ENCODE measurements at places on chromosomes 3 and 15.

- DNase-seq, result no peak
Measured at GRCh38 chr3:52400275-52400793, 44.6 kb downstream of the SEMA3G start.

- peak; percentile 79 for DNase-seq
Measured at GRCh38 chr15:99509686-99510461, 55.9 kb upstream of the MEF2A start.

DNA sequence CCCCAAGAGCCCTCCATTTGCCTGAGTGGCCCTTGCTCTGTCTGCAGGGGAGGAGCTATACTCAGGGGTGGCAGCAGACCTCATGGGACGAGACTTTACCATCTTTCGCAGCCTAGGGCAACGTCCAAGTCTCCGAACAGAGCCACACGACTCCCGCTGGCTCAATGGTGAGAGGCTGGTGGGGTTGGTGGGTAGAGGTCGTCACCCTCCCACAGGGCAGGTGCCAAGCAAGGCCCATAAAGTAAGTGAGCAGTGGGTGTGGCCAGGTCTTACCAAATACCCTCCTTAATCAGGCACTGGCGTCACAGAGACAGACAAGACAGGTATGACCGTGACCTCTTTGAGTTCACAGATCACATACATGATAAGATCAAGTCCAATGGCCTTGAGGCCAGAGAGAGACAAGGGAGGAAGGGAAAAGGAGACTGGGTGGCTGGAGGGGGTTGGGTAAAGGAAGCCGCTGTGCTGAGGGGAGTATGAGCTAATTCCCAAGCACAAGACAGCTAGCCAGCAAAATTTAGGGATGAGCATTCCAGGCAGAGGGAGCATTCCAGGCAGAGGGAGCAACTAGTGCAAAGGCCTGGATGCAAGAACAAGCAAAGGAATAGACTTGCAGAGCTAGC is 2.5 kb downstream of the SEMA3B start:
- DNase-seq, result no peak

- no peak for DNase-seq
Measured at GRCh38 chr3:60582288-60582687, 669.0 kb downstream of the FHIT start.

DNA sequence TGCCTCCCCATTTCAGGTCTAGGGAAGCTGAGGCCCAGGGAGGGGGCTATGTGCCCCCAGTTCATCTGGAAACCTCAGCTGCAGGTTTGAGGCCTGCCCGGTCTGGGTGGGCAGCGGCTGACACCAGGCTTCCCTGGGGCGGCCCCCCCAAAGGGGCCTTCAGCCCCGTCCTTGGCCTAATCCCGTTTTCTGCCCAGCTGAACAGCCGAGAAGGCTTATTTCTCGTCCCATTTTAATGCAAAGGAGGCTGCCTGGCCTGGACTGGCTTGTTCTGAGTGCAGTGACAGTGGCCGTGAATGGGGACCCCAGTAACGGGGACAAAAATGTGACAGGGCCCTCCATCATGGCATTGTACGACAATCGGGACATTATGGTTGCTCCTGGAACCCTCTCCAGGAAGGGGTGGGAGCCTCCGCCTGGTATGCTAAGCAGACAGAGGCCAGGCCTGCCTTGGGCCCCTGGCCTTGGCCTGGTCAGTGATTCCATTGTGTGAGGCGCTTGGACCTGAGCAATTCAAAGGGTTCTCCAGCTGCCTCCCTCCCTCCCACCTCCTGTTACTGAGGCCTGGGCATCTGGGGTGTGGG is 93.9 kb downstream of the WNT7A start:
- DNase-seq, result no peak

- DNase-seq, result no peak
Measured at GRCh38 chr3:38949994-38950393, 101.8 kb downstream of the SCN11A start.

GRCh38 chr15:66753687-66754377 is 51.8 kb downstream of the SMAD6 start:
- no peak for DNase-seq

GRCh38 chr3:186210852-186211500 is 102.1 kb upstream of the ETV5 start:
- no peak for DNase-seq

DNA sequence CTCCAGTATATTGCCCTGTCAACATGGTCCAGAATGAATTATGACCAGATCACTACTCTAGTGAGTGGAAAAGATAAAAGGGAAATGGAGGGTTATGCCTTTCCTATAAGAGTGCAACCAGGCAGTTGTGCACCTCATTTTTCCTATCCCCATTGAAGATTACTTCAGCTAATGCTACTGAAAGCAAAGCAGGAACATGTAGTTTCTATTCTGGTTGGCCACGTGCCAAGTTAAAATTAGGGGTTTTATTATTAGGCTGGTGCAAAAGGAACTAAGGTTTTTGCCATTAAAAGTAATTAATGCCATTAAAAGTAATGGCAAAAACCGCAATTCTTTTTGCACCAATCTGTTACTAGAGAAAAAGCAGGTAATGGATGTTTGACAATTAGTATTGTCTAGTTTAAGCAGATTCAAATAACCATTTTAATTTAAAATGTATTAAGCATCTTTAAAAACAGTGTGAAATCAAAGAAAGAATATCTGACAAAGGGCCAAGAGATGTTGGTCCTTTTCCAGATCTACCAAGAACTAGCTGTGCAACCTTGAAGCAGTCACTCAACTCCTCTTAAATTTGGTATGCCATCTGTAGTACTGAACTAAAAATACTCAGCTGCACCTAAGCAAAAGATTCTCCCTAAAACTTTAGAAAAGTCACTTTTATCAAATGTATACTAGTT is 567.5 kb upstream of the CCDC54 start:
- peak; percentile 42 for DNase-seq

DNA sequence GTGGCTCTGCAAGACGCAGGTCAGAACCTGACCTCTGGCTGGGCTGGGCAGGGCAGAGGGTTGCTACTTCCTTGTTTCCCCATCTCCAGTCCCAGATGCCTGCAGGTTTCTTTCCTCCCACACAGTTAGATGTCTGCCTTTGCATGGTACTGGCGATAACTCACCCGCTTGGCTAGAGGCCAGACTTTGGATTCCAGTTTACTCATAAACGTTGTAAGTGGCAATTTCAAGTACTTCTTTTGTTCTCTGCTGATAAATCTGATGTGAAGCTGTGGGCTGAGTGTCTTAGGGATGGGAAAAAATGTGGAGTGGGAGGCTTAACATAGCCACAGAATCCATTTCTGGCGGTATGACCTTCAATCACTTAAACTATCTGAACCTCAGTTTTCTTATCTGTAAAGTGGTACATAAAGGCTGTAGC is 194.2 kb downstream of the EBLN2 start:
- DNase-seq, result no peak

DNA sequence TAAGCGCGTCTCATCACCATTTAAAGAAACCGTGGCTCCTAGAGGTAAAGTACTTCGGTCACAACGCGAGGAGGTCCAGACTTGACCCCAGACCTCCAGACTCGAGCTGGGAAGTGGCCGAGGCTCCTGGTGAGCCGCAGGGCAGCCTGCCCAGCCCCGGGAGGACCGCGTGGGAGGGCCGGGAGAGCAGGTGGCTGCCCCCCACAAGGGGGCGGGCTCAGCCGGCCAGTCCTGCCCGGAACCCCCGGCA is at the start of gene SLC27A2:
TSS of gene SLC27A2 (plus strand) at position 228 of the 250 bp plus-strand sequence. CDS start 232 bp downstream, outside the sequence.
- DNase-seq, result no peak

DNA sequence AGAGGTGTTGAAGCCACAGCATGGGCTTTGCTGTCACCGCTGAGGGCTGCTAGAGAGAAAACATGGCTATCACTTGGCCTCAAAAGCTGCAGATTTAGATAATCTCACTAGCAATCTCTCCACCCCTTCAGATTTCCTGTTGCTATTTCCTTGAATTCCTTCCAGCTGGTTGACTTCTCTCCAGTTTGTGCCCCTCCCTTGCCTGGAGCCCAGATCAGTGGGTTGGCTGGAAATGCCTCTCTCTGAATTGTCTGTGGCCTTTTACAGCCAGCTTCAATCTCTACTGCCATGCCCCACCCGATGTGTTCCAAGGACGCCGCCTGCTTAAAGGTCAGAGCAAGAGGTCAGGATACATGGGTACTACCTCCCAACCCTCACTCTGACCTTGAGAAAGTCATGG is 294.1 kb downstream of the NTRK3 start:
- no peak for DNase-seq

- peak; percentile 78 for DNase-seq
Measured at GRCh38 chr3:109023656-109024254, 70.1 kb upstream of the GUCA1C start.

- DNase-seq, result no peak
Measured at GRCh38 chr15:38879909-38880471, 315.4 kb upstream of the RASGRP1 start.

DNA sequence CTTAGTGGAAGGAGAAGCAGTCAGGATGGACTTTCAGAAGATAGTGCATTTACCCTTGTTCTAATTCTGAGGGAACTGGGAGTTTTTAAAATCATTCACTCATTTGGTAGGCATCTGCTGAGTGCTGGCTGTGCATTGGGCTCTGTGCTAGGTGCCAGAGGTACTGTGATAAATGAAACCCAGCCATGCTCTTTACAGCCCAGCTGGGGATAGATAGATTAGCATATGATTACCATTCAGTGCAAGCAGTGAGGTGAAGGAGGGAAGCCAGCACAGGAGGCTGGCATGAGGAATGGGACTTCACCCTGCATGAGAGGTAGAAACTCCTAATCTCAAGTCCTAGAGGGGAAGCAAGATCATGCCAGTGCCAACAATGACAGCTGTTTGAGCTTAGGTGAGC is 361.9 kb upstream of the TRIM42 start:
- DNase-seq, result no peak

DNA sequence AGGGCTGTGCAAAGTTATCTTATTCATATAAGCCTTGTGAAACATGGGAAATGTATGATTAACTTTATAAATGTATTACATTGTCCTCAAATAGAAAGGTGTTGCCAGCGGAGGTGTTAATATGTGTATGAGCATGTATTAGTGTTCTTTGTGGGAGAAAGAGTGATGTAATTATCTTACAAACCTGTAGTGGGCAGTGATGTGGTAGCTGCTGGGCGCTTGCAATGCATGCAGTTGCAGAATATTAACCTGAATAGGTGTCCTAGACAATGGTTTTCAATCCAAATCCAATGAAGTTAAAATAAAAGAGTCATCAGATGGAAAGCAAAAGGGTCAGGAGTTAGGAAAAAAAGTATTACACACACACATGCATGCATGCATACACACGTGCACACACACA is 881.3 kb upstream of the CADM2 start:
- no peak for DNase-seq

DNA sequence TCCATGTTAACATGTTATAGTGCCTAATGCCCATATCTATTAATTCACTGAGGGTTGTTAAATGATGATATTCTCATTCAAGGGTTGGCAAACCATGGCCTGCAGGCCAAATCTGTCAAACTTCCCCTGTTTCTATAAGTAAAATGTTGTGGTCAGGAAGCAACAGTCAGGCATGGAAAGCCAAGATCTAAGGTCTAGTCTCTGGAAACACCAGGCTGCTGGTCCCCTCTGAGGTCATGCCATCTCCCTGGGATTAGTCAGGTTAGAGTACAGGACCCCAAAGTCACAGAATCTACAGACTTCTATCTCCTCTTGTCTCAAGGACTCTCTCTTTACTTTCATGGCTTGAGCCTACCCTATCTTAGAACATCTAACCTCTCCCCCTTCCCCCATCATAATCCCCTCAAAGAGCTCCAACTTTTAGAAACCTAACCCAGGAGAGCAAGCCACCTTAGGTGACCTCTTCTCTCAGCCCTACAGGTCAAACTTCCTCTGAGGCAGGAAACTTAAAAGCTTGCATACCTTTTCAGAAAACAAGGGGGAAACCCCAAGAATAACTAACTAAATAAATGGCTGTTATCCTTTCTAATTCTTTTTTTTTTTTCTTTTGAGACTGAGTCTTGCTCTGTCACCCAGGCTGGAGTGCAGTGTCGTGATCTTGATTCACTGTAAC is 15.3 kb upstream of the HERC1 start:
- DNase-seq, result no peak

DNA sequence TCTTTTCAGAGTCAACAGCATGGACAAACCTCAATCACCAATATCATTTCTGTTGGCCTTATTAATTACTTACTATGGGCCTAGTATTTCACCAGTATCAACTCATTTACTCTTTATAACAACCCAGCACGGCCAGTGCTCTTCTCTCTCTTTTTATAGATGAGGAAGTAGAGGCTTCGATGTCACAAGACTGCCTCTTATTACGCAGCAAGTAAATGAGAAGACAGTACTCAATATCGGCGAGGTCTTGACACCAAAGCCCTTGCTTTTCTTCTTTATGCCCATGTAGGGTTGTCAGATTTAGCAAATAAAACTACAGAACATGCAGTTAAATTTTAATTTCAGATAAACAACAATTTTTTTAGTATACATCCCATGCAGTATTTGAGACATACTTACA is 99.0 kb upstream of the KCNMB2 start:
- DNase-seq, result no peak

DNA sequence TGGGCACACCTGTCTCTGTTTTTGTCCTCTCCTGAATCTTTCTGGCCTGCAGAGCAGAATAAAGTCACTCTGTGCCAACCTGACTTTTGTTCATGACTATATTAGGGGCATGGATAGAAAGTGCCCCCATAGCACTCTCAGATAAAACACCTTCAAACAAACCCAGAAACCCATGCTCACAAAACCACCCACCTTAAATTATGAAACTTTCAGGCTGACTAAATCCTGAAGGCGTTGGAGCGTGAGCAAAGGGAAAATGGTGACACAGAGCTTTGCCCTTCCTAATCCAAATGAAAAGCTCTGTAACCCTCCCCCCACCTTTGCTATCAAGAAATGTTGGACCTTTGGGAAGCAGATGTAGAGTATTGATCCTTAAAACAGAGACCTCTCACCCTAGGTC is 138.9 kb downstream of the IGF1R start:
- DNase-seq, result no peak

DNA sequence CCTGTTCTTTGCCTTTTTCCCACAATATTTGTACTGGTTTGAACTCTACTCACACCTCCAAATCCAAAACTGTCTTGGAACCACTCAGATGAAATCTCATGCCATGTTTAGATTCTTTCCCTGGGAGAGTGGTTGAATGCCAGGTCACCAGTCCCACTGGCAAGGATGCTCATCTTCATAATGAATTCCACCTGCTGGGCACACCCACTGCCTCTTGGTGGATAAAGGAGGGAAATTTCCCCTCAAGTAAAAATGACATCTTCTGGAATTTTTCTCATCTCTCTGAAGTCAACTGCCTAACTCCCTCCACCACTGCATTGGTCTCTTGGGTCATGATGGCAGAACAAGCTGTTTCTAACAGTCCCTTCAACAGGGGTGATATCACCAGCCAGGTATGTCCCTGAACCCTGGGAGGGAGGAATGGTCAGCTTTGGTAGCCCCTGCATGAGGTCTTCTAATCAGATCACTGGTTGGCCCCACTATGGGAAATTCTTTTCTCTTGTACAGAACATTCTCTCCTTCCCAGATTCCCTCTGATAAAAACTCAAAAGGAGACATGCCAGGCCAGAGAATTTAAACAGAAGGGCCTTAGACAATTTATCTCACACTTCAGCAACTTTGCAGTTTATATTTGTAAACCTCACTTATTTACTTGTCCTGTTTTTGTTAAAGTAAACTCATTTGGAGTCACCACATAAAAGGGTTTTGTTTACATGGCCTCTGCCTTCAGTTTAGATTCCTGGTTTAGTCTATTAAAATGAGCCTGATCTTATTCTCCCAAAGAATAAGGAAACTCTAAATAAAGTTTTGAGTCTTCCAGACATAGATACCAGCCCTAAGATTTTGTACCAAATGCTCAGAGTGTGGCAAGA is 143.4 kb downstream of the WNT5A start:
- no peak for DNase-seq
